HT-29 (cell line): ENCODE measurements at places on chromosomes 7 and 10. TPM values are rescaled to one million over a fixed set of nuclear protein-coding genes. Genes with fewer than 3 reads are reported as not detected.

LOXL4 gene
- total RNA-seq: 19.6 and 23.0 TPM in 2 replicates

SLC26A3 gene
- not detected in 2 replicates for total RNA-seq

FAM180A gene
- not detected in 2 replicates for total RNA-seq

FEZF1 gene
- not detected in 2 replicates for total RNA-seq

TEX47 gene
- total RNA-seq: not detected in 2 replicates

SORBS1 gene
- 0.21 and 1.3 TPM in 2 replicates for total RNA-seq

CDK1 gene
- total RNA-seq: 36.2 and 46.5 TPM in 2 replicates

CYP2C8 gene
- not detected in 2 replicates for total RNA-seq

MYO1G gene
- total RNA-seq: 0.08 and 0.31 TPM in 2 replicates

SEMA3C gene
- total RNA-seq: 57.8 and 79.6 TPM in 2 replicates

LAMB4 gene
- 0.03 TPM in 1 of 2 replicates, not detected in the other for total RNA-seq

NUP205 gene
- 78.7 and 85.5 TPM in 2 replicates for total RNA-seq

KAZALD1 gene
- total RNA-seq: 13.0 and 15.6 TPM in 2 replicates

COL13A1 gene
- total RNA-seq: 0.05 and 0.18 TPM in 2 replicates

CABCOCO1 gene
- total RNA-seq: not detected in 2 replicates

HOXA7 gene
- total RNA-seq: 5.6 and 10.7 TPM in 2 replicates

SLC29A4 gene
- total RNA-seq: 7.1 and 8.5 TPM in 2 replicates

DMBT1 gene
- 0.38 and 0.39 TPM in 2 replicates for total RNA-seq

SAMD9 gene
- 8.3 and 8.5 TPM in 2 replicates for total RNA-seq

C7orf33 gene
- total RNA-seq: not detected in 2 replicates

GSAP gene
- 3.7 and 6.0 TPM in 2 replicates for total RNA-seq

FOXP2 gene
- total RNA-seq: 0.05 and 0.66 TPM in 2 replicates

SLC13A4 gene
- total RNA-seq: not detected in 2 replicates

DLX5 gene
- not detected in 2 replicates for total RNA-seq

NPY gene
- total RNA-seq: not detected in 2 replicates

NEUROG3 gene
- 0.99 and 1.5 TPM in 2 replicates for total RNA-seq

CDH23 gene
- 0.05 and 0.63 TPM in 2 replicates for total RNA-seq

CPEB3 gene
- total RNA-seq: 0.65 and 0.74 TPM in 2 replicates
